ENCODE measurements at places on chromosomes 5 and 9.

GRCh38 chr5:40552981-40553380 is 126.7 kb upstream of the PTGER4 start:
- DNase-seq: no peak

GRCh38 chr9:38134611-38135237 is 65.7 kb upstream of the SHB start:
- DNase-seq: no peak

DNA sequence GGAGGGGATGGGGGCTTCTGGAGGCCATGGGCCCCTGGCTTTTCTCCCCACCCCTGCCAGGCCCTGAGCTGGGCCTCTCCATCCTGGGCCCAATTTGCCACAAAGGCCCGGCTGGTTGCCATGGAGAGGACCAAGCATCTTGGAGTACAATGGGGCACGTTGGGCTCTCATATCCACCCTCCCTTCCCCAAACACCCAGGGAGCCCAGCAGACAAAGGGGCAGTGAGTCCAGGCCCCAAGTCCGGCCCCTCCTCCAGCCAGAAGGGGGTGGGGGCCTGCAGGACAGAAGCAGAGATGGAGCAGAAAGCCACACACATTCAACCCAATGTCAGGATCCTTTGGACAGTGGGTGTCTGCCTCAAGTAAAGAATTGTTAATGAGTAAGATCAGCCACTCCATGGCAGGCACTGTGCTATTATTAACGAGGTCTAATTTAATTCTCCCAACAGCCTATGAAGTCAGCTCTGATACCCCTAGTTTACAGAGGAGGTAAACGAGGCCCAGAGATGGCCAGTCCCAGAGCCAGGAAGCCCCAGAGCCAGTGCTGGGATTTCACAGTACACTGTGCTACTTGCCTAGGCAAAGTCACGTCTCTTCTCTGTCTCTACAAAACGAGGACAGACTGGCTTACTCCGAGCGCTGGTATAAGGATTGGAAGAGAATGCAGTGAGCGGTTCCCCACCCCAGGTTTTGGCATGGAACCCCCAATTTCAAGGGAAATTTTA is 2.3 kb downstream of the CRB2 start:
- no peak for DNase-seq

DNA sequence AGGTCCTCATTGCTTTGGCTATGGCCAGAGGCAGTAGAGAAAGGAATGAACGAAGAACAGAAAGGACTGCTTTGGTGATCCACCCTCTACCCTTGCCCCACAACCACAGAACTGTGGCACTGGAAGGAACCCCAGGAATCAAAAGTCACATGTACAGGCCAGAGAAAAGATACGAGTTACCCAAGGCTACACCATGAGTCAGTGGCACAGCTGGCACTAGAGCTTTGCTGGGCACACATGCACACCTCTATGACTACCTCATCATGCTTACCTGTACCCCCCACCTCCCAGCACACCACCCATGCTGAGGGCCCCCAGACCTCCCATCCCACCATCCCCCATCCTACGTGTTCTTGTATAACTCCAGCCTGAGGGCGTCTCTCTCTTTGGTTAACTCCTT is 13.1 kb downstream of the GOLGA2 start:
- DNase-seq: no peak

- no peak for DNase-seq
Measured at GRCh38 chr9:84153885-84154284, 173.3 kb downstream of the RMI1 start.

DNA sequence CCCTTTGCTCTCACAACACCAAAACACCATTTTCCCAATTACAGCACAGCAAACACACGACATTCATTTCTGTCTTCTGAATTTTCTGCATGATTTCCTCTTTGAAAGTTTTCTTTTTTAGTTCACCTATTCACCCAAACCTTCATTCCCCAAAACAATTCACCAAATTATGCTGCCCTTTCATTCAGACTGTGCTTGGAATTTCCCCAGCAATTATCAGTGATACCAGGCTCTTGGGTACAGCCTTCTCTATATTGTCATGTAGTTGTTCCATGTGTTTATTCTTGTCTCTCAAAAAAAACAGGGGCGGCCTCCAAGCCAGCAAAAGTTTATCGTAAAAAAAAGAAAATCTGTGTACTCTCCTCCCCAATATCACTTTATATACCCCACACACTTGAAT is 9.0 kb upstream of the LIX1 start:
- DNase-seq: no peak

- DNase-seq: peak; percentile 41
Measured at GRCh38 chr9:89606624-89607311, 2.0 kb downstream of the GADD45G start.
